ENCODE measurements at places on chromosomes 4 and X.

DNA sequence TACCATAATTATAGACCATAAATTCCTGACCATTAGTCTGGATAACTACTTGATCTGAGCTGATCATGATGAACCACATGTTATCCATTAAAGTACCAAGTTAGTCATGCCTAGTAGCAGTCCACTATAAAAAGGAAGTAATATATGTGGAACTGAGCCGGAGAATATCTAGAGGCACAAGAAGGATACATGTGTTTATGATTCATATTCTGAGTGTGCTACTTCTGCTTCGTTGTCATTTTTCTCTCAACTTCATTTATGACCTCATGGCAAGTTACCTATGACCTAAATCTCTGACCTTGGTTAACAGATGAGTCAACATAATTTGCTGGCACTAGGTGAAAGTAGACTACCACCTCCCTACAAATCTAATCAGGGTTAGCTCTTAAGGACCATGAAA, 56.5 kb upstream of the ANKRD17 start:
- no peak for DNase-seq

DNA sequence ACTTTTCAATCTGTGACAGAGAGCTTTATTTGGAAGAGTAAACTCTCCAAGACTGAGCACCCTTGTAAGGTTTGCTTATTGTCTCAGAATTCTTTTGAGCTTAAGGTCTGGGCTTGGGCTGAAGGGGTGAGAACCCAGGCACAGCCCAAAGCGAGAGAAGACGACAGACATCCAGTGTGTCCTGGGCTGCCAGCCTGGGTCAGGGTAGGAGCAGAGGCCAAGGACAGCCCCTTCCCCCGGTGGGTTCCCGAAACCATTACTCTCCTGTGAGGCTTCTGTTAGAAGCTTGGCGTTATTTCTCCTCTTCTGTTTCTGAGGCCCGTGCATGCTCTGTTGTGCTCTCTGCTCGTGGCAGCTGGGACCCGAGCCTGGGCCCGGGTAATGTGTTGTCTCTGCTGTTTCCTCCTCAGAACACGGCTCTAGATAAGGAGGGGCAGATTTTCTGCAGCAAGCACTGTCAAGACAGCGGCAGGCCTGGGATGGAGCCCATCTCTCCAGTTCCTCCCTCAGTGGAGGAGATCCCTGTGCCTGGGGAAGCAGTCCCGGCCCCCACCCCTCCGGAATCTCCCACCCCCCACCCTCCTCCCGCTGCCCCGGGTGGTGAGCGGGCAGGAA, 177.5 kb downstream of the DCLK2 start:
- no peak for DNase-seq

GRCh38 chr4:24806206-24806990, 11.0 kb downstream of the SOD3 start:
- no peak for DNase-seq

DNA sequence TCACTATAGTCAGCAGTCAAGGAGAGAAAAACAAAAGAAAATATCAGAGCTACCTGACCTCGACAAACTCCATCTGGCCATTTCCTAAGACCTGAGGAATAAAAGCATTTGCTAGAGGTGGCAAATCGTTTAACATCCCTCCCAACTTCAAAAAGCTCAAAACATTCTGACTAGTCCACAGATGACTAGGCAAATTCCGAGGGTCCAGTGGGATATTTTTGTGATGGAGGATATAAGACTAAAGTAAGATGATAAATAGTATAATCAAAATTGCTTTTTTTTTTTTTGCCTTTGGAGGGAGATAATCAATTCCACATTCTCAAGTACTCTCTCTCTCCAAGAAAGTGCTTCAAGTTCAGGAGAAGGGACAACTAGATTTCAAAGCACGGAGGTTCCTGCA, 119.1 kb upstream of the ETNPPL start:
- no peak for DNase-seq

DNA sequence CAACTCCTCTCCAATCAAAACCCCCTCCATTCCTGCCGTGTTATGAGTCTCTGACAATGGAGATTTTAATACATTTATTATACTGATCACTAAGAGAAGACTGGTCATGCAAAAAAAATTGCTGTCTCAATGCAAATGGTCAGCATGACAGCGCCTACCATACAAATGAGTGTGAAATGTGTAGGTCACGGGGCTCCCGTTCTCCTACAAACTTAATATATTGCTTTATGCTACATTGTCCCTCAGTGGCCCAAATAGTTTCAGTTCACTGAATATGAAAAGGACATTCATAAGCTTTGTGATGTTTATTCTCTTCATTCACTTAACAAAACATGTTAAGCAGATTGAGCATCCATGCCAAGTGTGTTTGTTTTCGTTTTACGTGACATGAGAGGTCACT, 116.1 kb downstream of the SPANXN3 start:
- DNase-seq: no peak

GRCh38 chr4:168924667-168925066, 85.4 kb downstream of the CBR4 start:
- DNase-seq: no peak

DNA sequence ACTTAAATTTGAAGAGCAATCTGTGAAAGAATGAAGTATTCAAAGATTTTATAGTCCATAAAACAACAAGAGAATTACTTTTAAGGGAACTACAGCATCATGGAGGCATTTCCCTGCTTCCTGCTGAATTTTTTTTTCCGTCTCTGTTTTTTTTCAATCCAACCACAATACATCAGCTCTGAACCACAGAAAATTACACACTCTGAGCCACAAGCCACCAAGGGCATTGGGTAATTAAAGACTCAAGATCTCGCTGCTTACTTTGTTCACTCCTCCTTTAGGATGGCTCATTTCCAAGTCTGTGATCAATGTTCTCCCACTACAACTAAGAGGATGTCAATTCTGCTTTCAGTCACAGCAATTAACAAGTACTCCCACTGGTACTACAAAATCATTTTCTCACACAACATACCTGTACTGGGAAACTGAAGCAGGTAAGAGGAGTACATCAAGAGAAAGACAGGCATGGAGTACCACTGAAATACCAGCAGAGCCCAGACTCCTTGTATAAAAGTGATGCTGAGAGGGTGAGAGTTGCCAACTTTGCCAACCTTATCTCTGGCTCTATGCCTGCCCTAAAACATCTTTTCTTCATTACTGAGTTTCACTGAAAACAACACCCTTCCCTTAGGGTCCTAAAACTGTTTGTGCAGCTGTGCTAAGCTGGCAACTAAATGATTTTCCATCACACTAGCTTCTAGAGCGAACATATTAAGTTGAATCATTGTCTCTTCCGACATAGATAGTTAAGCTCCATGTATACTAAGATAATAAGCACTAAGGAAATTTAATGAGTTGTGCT, 105.8 kb upstream of the MAGEB18 start:
- DNase-seq: no peak

DNA sequence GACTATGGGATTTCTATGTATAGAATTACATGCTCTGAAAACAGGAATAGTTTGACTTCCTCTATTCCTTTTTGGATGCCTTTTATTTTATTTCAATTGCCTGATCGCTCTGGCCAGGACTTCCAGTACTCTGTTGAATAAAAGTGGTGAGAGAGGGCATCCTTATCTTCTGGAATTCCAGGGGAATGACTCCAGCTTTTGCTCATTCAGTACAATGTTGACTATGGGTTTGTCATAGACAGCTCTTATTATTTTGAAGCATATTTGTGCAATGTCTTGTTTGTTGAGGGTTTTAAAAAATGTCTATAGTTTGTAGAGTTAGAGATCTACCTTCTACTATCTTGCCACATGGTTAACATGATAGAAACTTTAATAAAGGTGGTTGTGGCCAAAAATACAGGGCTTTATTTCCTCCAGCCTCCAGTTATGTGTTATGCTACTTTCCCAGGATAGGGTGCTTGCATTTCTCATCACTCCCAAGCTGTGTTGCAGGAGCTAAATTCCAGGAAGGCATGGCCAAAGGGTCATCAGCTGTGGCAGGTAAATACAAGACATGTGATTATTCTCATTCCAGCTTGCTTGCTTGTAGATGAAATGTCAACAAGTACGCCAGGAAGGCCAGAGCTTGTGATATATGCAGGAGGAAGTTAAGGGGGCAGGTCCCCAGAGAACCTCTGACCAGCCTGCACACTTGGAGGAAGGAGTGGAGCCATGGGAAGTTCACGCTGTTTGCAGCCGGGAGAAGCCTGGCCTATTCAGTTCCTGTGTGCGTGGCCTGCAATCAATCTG, 142.4 kb upstream of the CPXCR1 start:
- DNase-seq: no peak

Measured in stimulated activated CD4-positive, alpha-beta T cell treated with anti-CD3 and anti-CD28 coated beads, TNF-alpha, amount 100 ng/mL, for 4 hours (primary cell).